ENCODE measurements at places on chromosomes 7 and 10. TPM values are rescaled to one million over a fixed set of nuclear protein-coding genes. Genes with fewer than 3 reads are reported as not detected.

DNA sequence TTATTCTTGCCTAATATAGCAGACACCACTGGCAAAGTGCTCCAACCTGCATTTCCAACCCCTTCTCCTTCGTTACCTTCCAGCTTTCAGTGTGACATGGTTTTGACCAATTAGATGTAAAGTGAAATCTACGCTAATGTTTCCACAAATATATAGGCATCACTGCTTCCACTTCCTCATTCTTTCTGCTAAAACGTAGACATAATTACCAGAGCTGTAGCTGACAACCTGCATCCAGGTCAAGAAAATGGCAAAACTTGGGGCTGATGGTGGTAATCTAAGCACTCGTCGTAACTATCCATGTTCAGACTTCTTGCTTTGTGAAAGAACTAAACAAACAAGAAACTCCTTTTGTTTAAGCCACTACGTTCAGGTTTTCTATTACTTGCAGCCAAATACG, 41.8 kb upstream of the COL1A2 start:
- DNase-seq = no peak

DNA sequence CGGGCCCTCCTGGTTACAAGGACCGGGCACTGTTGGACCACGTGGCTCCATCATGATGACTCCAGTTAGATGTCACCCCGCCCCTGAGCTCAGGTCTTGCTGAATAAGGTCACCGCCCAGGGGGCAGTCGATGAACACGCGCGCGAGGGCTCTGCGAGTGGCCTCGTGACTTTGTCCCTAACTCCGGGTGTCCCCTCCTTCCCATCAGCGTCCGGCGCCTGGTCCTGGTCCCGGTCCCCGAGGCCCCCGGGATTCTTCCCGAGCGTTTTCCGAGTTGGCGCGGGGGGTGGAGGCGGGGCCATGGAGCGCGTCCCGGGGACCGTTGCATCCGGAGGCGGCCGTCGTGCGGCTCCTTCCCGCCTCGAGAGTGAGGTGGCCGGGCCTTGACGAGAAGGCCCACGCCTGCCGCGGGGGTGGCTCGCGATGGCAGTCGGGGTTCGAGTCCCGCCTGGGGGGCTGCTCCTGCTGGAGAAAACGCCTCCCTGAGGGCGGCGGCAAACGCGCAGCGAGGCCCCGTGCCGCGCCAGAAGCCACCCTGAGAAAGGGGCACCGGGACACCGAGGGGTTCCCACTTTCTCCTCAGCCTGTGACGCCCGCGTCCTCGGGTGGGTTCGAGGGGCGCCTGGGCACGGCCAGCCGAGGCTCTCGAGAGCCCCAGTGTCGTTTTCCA, 569 bp upstream of the NPTX2 start:
- no peak for DNase-seq

Gene GRM3
- not detected for total RNA-seq

DNA sequence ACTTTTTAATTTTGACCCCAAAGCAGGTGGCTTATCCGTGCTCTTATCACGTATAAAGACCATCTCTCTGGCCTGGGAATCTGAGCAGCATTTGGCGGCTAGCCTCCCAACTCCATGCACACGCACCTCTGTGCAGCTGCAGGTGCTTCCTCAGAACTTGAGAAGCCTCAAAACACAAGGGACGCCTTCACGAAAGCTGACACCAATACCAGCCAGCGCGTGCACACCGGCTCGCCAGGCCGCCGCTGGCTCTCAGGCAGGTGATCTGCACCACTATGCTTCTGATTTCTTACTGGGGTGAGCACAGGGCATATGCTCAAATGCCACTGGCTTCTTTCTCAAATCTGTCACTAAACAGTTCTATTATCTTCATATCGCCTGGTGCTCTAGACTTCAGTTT, 145.0 kb downstream of the PARD3 start:
- no peak for DNase-seq
